GM18507 (cell line): ENCODE measurements at places on chromosomes 2 and 18.
A peak's percentile ranks its signal among the peaks of the same experiment; 100 is the strongest.

DNA sequence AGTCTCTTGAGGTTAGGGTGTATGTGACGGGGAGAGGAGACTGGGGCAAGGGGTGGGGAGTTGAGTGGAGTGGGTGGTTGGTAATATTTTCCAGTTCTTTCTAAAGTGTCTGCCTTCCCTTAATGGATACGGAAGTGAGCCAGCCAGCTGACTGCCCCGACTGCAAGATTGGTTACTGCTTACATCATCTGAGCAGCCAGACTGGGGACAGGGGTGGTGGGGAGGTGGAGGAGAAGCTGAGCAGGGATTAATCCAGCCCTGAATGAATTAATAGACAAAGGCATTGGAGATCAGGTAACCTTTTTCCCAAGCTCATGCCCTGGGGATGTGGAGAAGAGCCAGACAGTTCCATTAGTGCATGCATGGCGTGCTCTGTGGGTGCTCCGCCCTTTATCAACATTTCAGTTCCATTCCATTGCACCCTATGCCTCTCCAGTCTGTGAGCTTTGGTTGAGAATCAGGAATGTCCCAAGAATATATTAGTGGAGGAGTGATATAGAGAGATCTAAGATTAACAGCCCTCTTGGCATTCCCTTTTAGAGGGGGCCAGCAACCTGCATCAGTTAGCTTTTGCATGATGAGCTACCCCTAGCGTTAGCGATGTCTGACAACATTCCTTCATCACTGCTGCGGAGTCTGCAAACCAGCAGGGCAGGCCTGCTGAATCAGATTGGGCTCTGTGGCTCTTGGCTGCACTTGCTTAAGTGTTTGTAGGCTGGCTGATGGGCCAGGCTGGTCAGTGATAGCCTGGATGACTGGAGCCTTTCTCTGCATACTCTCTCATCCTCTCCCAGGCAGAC lies 67.4 kb downstream of the TNP1 start:
- no peak for DNase-seq

GRCh38 chr2:103814016-103814415 lies 1039.9 kb upstream of the POU3F3 start:
- no peak for DNase-seq

GRCh38 chr2:234335661-234336228 lies 161.1 kb downstream of the ARL4C start:
- no peak for DNase-seq

- DNase-seq, result no peak
Observed at GRCh38 chr2:9793918-9794717, 49.2 kb upstream of the TAF1B start.

DNA sequence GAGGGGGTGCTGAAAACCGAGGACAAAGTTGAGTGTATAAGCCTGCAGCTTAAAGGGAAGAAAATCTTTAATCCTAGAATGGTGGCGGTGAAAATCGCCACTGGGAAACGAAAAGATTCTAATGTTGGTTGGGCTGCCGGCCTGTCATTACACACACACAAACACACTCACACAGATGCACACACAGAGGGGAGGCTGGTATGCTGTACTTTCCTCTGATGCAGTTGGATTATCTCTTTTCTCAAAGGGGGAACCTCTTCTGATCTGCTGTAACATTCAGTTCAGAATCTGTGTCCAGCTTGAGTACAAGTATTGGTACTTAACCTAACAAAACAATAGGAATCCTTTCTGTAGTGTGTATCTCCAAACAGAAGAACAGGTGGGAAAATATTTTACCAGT lies 39.0 kb downstream of the ANXA4 start:
- no peak for DNase-seq

DNA sequence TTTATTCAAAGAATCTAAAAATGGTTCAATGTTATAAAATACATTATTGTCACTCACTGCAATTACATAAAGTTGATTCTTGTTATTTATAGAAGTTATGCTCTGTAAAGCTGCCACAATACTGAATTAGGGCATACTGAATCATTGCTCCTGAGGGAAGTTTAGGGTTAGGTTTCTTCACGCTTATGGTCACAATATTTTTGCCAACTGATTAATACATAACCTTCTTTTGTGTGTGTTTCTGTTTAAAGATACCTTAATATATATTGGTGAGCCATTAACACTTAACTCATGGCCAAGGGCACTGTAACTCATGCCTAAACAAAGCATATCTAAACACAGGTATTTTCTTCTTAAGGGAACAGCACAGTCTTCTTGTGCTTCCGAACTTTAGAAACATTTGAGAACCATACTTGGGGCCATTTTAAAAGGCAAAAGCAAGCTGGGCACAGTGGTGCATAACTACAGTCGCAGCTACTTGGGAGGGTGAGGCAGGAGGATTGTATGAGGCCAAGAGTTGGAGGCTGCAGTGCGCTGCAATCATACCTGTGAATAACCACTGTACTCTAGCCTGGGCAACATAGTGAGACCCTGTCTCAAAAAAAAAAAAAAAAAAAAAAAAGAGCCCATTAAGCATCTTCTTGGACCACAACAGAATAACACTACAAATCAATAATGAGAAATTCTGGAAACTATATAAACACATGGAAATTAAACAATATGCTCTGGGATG lies 15.6 kb downstream of the DARS1 start:
- DNase-seq, result no peak

DNA sequence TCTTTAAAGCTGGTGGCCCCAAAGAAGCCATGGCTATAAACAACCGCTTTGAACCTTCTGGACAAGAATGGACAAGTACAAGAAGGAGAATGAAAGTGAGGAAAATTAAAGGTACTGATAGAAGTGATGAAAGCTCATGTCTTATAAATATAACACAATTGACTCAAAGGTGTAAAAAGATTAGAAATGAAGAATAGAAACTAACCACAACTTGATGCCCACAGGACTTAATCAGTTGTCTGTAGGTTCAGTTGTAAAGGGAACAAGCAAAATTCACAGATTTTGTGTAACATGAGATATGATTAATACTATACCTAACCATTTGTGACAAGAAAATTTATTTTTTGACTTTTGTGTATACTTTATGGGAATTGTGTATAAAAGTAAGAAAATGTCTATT lies 135.7 kb downstream of the NUP35 start:
- no peak for DNase-seq

- DNase-seq, result no peak
Observed at GRCh38 chr2:203661279-203661908, 45.0 kb upstream of the CD28 start.

- DNase-seq, result no peak
Observed at GRCh38 chr2:85750587-85751575, 2.9 kb upstream of the ATOH8 start.

DNA sequence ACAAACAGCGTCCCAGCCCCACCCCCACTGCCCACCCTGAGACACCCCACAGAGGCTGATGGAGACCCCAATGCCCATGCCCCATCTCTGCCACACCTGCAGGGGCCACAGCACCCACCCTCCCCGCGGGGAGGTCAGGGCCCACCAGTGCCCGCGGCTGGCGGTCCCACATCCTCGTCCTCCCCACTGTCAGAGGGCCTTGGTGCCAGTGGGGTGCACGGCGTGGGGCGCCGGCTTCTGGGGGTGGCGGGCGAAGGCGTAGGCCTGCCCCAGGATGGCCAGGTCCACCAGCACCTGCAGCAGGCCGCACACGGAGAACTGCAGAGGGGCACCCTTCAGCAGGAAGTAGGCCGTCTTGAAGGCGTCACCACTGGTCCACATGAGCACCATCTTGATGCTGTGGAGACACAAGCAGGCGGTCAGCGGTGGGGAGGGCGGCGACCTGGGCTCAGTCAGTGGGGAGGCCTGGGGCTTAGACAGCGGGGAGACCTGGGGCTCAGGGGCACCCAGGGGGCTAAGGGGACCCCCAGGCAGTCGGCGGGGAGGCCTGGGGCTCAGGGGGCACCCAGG lies 47.6 kb downstream of the SLC66A2 start:
- no peak for DNase-seq

DNA sequence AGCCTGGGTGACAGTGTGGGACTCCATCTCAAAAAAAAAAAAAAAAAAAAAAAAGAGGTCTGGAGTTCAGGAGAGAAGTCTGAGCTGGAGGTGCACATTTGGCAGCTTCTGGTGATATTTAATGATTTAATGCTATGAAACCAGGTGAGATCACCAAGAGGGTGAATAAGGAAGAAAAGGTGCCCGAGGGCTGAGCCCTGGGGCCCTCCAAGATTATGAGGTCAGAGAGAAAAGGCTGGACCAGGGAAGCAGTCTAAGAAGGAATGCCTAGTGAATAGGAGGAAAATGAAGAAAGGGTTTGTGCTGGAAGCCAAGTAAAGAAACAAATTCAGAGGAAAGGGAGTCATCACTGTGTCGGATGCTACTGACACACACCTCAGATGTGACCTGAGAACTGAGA lies 88.0 kb upstream of the PELI1 start:
- no peak for DNase-seq

- no peak for DNase-seq
Observed at GRCh38 chr18:41569867-41570266, 385.2 kb upstream of the PIK3C3 start.

GRCh38 chr2:235766278-235766677 lies 272.4 kb downstream of the AGAP1 start:
- DNase-seq, result peak; percentile 18

DNA sequence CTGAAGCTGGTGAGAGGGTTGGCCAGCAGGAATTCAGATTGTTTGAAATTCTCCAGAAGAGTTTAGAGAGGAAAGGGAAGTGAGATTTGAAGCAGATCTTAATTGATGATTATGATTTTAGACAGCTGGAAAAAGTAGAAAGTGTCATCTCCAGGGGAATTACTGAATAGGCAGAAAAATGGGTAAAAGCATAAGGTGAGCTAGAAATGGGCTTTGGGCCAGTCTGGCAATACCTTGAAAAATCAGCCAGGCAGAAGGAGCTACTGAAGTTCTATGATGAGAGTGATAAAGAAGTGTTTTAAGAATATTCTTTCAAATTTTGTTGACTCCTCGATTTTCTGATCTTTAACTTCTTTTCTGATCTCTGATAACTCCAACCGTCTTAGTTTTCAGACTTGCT lies 172.9 kb upstream of the CCDC150 start:
- no peak for DNase-seq

GRCh38 chr18:78085241-78086185 lies 835.9 kb downstream of the GALR1 start:
- no peak for DNase-seq

DNA sequence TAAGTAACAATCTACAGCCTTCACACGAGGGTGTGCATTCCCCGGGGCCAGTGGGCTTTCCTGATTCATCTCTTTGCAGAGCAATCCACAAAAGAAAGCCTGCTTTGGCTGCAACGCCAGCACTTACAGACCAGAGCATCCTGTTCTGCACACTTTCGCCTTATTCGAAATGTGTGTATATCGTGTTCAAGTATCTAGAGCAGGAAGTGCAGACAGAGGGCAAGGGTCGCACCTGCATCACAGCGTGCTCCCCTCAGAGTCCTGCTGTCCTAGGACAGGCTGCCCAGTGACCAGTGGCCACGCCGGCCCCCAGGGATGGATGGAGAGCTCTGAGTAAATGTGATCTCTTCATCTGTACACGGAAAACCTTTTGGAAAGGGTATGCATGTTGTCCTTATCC lies 264.3 kb downstream of the ZNF516 start:
- no peak for DNase-seq

GRCh38 chr2:184481865-184482264 lies 116.5 kb upstream of the ZNF804A start:
- DNase-seq, result no peak
